ENCODE measurements at places on chromosomes 6 and 20.

DNA sequence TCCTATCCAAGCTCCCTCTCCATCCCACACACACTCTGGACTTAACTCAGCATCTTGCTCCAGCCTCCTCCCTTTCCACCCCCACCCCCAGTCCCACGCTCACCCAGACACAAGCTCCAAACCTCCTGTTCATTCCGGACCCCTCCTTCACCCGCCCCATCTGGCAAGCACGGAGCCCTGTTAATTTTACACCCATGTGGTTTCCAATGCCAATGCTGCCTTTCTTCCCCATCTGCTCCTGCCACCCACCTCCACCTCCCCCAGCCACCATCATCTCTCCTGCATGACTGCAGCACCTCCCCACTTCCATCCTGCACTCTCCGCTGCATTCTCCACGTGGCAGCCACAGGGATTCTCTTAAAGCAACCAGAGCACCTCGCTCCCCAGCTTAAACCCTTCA, 9.9 kb upstream of the CDK5RAP1 start:
- DNase-seq = no peak
- H3K4me1 ChIP-seq = peaks cover 6% of the 10 kb centered on the region
- no peaks in the 10 kb centered on the region for H3K27me3 ChIP-seq

GRCh38 chr6:129455126-129455769, 254.7 kb downstream of the ARHGAP18 start:
- H3K27ac ChIP-seq = no peak overlapping the region
- no peaks in the 10 kb centered on the region for H3K36me3 ChIP-seq
- no peak overlapping the region for H3K4me3 ChIP-seq
- H3K4me1 ChIP-seq = peaks cover 6% of the 10 kb centered on the region

GRCh38 chr20:45341579-45341938, 6.7 kb downstream of the SDC4 start:
- H3K36me3 ChIP-seq = no peaks in the 10 kb centered on the region
- no peaks in the 10 kb centered on the region for H3K27me3 ChIP-seq
- no peak for DNase-seq
- H3K4me1 ChIP-seq = peaks cover 5% of the 10 kb centered on the region
- no peak overlapping the region for H3K4me3 ChIP-seq

GRCh38 chr6:110357298-110357663, 868 bp downstream of the METTL24 start:
- peak overlapping the region; percentile 87 for H3K4me3 ChIP-seq
- H3K36me3 ChIP-seq = peaks cover 4% of the 10 kb centered on the region
- no peak for DNase-seq
- no peak overlapping the region for H3K27ac ChIP-seq

GRCh38 chr6:169213814-169214520, 39.7 kb downstream of the THBS2 start:
- H3K4me3 ChIP-seq = no peak overlapping the region
- no peaks in the 10 kb centered on the region for H3K27me3 ChIP-seq
- H3K27ac ChIP-seq = no peak overlapping the region
- H3K36me3 ChIP-seq = no peaks in the 10 kb centered on the region

DNA sequence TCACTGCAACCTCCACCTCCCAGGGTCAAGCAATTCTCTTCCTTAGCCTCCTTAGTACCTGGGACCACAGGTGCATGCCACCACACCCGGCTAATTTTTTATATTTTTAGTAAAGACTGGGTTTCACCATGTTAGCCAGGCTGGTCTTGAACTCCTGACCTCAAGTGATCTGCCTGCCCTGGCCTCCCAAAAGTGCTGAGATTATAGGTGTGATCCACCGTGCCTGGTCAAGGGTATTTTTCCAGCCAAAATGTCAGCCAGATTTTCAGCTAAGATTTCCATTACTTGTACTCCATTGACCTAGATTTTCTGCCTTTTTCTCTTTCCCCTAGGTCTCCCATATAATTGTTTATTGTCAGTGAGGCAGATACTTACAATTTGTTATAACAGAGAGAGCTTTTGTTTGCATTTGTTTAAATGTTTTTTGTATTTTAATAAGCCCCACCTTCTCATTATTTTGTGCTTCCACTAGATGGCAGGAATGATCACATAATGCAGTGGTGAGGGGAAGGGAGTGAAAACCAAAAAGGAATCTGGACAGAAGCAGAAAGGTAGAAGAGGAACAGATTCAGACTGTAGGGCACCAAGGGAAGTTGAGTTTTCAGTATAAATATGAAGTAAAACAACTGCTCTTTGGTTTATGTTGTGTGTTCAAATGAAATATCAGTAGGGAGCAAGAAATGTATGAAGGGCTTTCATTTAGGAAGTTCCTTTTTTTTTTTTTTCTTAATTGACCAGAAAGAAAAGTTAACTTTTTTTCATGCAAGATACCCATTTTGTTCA, 29.7 kb downstream of the RPF2 start:
- no peaks in the 10 kb centered on the region for H3K27me3 ChIP-seq
- H3K4me1 ChIP-seq = peaks cover 6% of the 10 kb centered on the region
- peaks cover 6% of the 10 kb centered on the region for H3K36me3 ChIP-seq
- no peak for DNase-seq
- no peak overlapping the region for H3K4me3 ChIP-seq

DNA sequence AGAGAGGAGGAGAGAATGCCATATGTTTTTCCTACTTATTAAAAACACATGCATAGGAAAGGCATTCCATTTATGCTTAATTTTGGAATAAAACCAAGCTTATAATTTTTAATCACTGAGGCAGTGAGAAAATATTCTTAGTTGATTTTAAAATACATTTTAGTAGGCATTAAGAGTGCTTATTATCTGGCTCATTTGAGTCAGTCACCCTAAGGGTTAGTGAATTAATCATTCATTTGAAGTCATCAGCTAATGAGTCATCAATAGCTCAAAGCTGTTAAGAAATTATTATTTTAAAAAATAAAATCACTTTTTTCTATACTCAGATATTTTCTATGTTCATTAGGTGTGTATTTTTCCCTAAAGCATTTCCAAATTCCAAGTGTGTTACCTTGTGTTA, 81.6 kb downstream of the TMEM200A start:
- no peak overlapping the region for H3K4me3 ChIP-seq
- peaks cover 2% of the 10 kb centered on the region for H3K4me1 ChIP-seq
- no peaks in the 10 kb centered on the region for H3K36me3 ChIP-seq
- no peaks in the 10 kb centered on the region for H3K27me3 ChIP-seq

GRCh38 chr6:30962716-30963115, 20.8 kb upstream of the MUC21 start:
- DNase-seq = no peak
- no peak overlapping the region for H3K4me3 ChIP-seq
- H3K4me1 ChIP-seq = peaks cover 18% of the 10 kb centered on the region
- H3K36me3 ChIP-seq = peaks cover 2% of the 10 kb centered on the region
- peaks cover 49% of the 10 kb centered on the region for H3K27me3 ChIP-seq

GRCh38 chr6:70398783-70399728, 14.3 kb upstream of the FAM135A start:
- H3K36me3 ChIP-seq = peaks cover 5% of the 10 kb centered on the region
- H3K27me3 ChIP-seq = peaks cover 45% of the 10 kb centered on the region
- no peak for DNase-seq
- H3K27ac ChIP-seq = no peak overlapping the region
- H3K4me1 ChIP-seq = no peaks in the 10 kb centered on the region
- H3K4me3 ChIP-seq = no peak overlapping the region

- peaks cover 2% of the 10 kb centered on the region for H3K36me3 ChIP-seq
- peaks cover 5% of the 10 kb centered on the region for H3K4me1 ChIP-seq
- H3K27ac ChIP-seq = no peak overlapping the region
- H3K4me3 ChIP-seq = no peak overlapping the region
- H3K27me3 ChIP-seq = peaks cover 53% of the 10 kb centered on the region
Measured at GRCh38 chr20:40718214-40718977, 29.4 kb upstream of the MAFB start.

DNA sequence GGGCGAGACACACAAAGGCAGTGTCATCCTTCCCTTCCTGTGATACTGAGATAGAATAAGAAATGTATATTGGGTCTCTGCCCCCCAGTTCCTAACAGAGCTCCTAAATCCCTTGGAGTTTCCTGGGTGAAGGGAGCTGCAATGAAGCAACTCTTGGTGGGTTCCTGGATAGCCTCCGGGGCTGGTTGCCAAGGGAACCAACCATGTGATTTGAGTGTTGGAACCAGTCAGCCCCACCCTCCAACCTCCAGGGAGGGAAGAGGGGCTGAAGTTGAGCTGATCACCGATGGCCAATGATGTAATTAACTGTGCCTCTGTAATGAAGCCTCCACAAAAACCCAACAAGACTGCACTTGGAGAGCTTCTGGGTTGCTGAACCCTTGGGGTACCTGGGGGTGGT, 116.6 kb downstream of the SLC22A3 start:
- H3K36me3 ChIP-seq = no peaks in the 10 kb centered on the region
- no peak for DNase-seq
- no peaks in the 10 kb centered on the region for H3K27me3 ChIP-seq

- no peak overlapping the region for H3K27ac ChIP-seq
- no peak for DNase-seq
- H3K27me3 ChIP-seq = peaks cover 11% of the 10 kb centered on the region
- no peak overlapping the region for H3K4me3 ChIP-seq
Measured at GRCh38 chr6:166752097-166752496, 125.0 kb upstream of the RPS6KA2 start.

DNA sequence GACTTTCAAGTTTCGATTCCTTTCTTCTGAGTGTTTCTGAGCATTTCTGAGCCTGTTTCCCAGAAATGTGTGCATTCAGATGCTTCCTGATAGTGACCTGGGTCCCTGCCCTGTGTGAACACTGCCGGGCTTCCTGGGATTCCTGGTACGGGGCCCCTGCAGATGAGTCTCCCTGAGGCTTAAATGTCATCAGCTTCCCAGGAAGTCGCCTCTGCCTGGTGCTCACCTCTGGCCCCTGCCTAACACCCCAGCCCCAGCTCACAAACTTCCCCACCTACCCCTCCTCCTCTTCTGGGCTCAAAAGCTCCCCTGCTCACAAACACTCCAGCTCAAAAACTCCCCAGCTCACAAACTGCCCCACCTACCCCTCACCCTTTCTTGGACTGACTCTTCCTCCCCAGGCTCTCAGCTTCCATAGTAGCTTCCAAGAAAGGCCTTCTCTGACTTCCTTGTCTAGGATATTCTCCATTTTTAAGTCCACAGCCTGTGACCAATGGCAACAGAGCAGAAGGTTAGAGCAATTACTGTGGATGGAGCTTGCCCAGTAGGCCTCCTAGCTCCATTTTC, 42.0 kb downstream of the TGM2 start:
- H3K4me1 ChIP-seq = peaks cover 7% of the 10 kb centered on the region
- H3K36me3 ChIP-seq = peaks cover 2% of the 10 kb centered on the region
- DNase-seq = no peak
- no peak overlapping the region for H3K4me3 ChIP-seq

- no peaks in the 10 kb centered on the region for H3K4me1 ChIP-seq
- H3K27me3 ChIP-seq = peaks cover 23% of the 10 kb centered on the region
- no peak overlapping the region for H3K27ac ChIP-seq
- DNase-seq = no peak
Measured at GRCh38 chr6:82616386-82617028, 252.9 kb downstream of the TPBG start.

- no peaks in the 10 kb centered on the region for H3K36me3 ChIP-seq
- DNase-seq = no peak
- no peak overlapping the region for H3K27ac ChIP-seq
- H3K4me1 ChIP-seq = no peaks in the 10 kb centered on the region
Measured at GRCh38 chr6:70258483-70258882, 44.4 kb downstream of the COL9A1 start.

GRCh38 chr20:19071446-19071725, 141.1 kb upstream of the SLC24A3 start:
- no peaks in the 10 kb centered on the region for H3K27me3 ChIP-seq
- no peaks in the 10 kb centered on the region for H3K36me3 ChIP-seq
- H3K4me1 ChIP-seq = no peaks in the 10 kb centered on the region
- no peak overlapping the region for H3K4me3 ChIP-seq
- no peak overlapping the region for H3K27ac ChIP-seq

GRCh38 chr20:4944518-4945313, 56.6 kb downstream of the SLC23A2 start:
- peaks cover 12% of the 10 kb centered on the region for H3K4me1 ChIP-seq
- H3K36me3 ChIP-seq = peaks cover 2% of the 10 kb centered on the region
- no peak for DNase-seq
- no peaks in the 10 kb centered on the region for H3K27me3 ChIP-seq
- H3K4me3 ChIP-seq = no peak overlapping the region
- H3K27ac ChIP-seq = peak overlapping the region; percentile 51

- peaks cover 46% of the 10 kb centered on the region for H3K27me3 ChIP-seq
- H3K36me3 ChIP-seq = no peaks in the 10 kb centered on the region
- H3K4me3 ChIP-seq = no peak overlapping the region
- no peak for DNase-seq
- H3K4me1 ChIP-seq = peaks cover 4% of the 10 kb centered on the region
Measured at GRCh38 chr6:118280210-118280609, 267.9 kb upstream of the PLN start.

DNA sequence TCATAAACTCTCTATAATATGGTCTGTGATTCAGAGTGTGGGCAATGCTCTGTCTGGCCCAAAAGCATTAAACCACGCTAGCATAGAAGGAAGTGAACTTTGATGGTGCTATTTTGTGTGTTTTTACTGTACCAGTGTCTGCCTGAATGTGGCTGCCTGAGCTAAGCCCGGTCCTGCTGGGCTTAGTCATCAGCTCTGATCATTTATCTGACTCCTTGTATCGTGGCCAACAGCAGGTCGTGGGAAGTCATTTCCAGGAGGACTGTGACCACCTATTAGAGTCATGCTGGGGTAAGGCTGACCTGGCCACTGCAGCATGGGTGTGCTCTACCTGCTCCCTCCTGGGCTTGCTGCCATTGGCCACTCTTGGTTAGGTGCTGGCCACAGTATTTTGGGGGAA, 239.1 kb upstream of the CEP162 start:
- DNase-seq = no peak
- no peaks in the 10 kb centered on the region for H3K4me1 ChIP-seq
- H3K36me3 ChIP-seq = no peaks in the 10 kb centered on the region
- H3K27ac ChIP-seq = no peak overlapping the region

DNA sequence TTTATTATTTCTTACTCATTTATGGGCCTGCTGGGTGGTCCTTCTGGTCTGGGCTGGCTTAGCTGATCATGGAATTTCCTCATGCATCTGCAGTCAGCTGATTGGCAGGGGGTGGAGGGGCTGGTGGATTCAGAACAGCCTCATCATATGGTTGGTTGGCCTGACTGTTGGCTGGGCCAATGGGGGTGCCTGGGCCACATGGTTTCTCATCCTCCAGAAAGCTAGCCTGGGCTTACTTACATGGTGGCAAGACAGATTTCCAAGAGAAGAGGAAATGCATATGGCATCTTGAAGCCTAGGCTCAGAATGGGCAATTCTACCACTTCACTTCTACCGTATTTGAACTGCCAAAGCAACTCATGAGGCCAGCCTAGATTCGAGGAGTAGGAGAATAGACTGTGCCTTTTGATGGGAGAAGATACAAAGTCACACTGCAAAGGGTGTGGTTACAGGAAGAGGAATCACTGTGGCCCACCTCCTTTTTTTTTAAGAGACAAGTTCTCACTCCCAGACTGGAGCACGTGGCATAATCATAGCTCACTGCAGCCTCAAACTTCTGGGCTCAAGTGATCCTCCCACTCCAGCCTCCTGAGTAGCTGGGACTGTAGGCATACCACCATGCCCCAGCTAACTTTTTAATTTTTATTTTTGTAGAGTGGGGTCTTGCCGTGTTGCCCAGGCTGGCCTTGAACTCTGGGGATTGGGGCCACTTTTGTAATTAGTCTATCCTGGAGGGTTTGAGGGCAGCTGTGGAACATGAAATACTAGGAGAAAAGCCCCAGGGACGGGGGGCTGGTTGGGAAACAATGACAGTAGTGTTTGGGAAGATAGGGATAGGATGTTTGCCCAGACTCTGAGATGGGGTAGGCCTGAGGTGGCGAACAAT, 47.6 kb upstream of the RNF24 start:
- H3K36me3 ChIP-seq = no peaks in the 10 kb centered on the region
- H3K27me3 ChIP-seq = no peaks in the 10 kb centered on the region
- H3K4me1 ChIP-seq = peaks cover 15% of the 10 kb centered on the region

- H3K4me3 ChIP-seq = no peak overlapping the region
- H3K27ac ChIP-seq = no peak overlapping the region
- H3K36me3 ChIP-seq = no peaks in the 10 kb centered on the region
- no peak for DNase-seq
- H3K4me1 ChIP-seq = no peaks in the 10 kb centered on the region
- no peaks in the 10 kb centered on the region for H3K27me3 ChIP-seq
Measured at GRCh38 chr6:77425216-77425615, 38.1 kb downstream of the HTR1B start.
